Heart right ventricle (tissue), 16 donors: ENCODE measurements at places on chromosomes 11 and 22.

- DNase-seq, result no peak
- peaks cover 59% of the 10 kb centered on the region for H3K4me1 ChIP-seq
- H3K36me3 ChIP-seq, result no peaks in the 10 kb centered on the region
- H3K27ac ChIP-seq, result no peak overlapping the region
Observed at GRCh38 chr11:31816468-31817053, 5.4 kb upstream of the PAX6 start.

- no peak for DNase-seq
- peaks cover 27% of the 10 kb centered on the region for H3K36me3 ChIP-seq
- H3K4me3 ChIP-seq, result no peak overlapping the region
Observed at GRCh38 chr11:57543593-57543992, 6.2 kb downstream of the SMTNL1 start.

GRCh38 chr11:92735039-92735438, 234.4 kb upstream of the MTNR1B start:
- H3K27ac ChIP-seq, result no peak overlapping the region
- no peaks in the 10 kb centered on the region for H3K36me3 ChIP-seq
- H3K4me3 ChIP-seq, result no peak overlapping the region
- no peak for DNase-seq
- H3K27me3 ChIP-seq, result no peaks in the 10 kb centered on the region

DNA sequence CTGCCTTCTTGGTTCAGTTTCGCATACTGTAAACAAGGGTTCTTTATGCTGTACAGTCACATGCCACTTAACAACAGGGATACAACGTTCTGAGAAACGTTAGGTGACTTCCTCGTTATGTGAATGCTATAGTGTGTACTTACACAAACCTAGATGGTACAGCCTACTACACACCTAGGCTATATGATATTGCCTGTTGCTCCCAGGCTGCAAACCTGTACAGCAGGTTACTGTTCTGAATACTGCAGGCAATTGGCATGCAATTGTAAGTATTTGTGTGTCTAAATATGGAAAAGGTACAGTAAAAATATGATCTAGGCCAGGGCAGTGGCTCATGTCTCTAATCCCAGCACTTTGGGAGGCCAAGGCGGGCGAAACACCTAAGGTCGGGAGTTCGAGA, 85.7 kb upstream of the PRDM11 start:
- no peaks in the 10 kb centered on the region for H3K36me3 ChIP-seq
- H3K27ac ChIP-seq, result no peak overlapping the region
- no peak overlapping the region for H3K4me3 ChIP-seq
- peaks cover 13% of the 10 kb centered on the region for H3K4me1 ChIP-seq
